Mucosa of descending colon (tissue), 3 donors: ENCODE measurements at places on chromosomes 5 and 9.

GRCh38 chr5:154801083-154801482 lies 45.9 kb downstream of the LARP1 start:
- no peak for DNase-seq

DNA sequence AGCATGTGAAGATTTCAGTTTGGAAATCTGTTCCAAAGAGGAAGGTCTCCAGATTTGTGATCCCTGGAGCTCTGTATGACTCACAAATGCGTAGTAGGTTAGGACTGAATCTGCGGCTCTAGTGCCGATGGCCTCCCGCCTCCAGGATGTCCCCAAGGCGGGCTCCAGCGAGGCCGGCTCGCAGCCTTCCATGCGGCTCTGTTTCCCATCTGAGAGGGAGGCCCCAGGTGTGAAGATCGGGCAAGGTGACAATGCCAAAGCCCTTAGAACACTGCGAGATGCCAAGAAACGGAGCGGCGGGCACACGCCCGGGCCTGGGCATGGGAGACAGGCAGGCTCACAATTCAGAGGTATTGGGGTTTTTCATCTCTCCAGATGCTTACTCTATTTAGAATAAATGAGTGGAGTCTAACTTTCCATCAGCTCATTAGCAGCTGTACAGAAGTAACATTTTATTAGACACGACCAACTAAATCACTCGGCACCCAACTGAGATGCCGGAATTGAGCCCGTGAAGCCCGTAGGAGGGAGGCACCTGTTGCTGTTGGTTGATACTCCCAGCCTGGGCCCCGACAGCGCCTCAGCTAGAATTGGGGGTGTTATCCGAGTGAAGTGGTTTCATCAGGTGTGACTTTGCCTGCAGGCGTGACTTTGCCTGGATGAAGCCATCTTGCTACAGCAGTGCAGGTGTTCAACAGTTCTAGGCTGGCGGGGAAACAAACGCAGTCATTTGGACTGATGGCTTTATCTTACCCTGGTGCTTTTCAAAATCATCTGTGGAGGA lies 7.4 kb upstream of the MRPS2 start:
- no peak for DNase-seq

DNA sequence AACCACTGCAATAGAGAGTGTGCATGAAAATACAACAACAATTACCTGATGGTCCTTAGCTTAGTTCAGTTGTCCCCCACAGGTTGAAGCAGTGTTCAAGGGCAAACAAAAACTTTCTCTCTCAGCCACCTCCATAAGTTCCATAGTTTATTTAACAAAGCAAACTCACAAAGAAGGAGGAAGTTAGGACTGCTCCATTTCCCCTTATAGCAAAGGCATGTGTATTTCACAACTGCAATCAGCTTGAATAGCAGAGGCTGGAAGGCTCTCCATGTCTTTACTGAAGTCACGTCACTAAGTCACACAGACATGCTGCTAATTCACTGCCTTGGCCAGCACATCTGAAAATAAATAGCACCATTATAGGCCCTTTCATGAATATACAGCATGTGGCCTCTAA lies 43.3 kb downstream of the DOCK8 start:
- DNase-seq = no peak

- DNase-seq = no peak
Observed at GRCh38 chr5:136038635-136039034, 9.8 kb downstream of the TGFBI start.

DNA sequence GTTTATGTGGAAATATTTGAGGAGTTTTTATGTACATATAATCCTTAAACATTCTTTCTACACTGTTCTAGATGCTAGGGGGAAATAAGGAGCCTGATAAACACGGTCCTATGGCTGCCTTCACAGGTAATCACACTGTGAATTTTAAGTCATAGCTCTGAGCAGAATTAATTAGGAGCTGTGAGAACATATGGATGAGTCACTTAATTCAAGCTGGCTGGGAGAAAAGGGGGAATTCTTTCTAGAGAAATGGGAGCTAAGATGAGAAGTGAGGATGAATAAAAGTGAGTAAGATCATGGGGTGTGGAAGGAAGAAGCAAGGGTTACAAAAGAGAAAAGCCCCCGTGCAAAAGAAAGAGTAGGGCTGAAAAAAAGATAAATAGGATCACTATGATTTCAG lies 290.8 kb downstream of the DNAH5 start:
- DNase-seq = no peak
